NCI-H1092 treated with DMSO at 0.1 percent for 48 hours (cell line): ENCODE measurements at places on chromosomes 3 and 15.

DNA sequence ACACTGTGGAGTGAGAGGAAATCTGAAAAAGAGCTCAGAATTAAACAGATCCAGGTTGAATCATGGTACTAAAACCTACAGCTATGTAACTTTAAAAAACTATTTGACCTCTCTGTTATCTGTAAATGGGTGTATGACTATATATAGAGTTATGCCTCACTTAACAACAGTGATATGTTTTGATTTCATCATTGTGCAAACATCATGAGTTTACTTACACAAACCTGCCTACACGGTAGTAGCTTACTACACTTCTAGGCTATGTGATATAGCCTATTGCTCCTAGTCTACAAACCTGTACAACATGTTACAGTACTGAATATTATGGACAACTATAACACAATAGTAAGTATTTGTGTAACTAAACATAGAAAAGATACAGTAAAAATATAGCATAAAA, 191.6 kb upstream of the MEIS2 start:
- DNase-seq, result no peak

- no peak for DNase-seq
These were observed 461.5 kb downstream of the TUSC7 start for GRCh38 chr3:117171124-117171523.

DNA sequence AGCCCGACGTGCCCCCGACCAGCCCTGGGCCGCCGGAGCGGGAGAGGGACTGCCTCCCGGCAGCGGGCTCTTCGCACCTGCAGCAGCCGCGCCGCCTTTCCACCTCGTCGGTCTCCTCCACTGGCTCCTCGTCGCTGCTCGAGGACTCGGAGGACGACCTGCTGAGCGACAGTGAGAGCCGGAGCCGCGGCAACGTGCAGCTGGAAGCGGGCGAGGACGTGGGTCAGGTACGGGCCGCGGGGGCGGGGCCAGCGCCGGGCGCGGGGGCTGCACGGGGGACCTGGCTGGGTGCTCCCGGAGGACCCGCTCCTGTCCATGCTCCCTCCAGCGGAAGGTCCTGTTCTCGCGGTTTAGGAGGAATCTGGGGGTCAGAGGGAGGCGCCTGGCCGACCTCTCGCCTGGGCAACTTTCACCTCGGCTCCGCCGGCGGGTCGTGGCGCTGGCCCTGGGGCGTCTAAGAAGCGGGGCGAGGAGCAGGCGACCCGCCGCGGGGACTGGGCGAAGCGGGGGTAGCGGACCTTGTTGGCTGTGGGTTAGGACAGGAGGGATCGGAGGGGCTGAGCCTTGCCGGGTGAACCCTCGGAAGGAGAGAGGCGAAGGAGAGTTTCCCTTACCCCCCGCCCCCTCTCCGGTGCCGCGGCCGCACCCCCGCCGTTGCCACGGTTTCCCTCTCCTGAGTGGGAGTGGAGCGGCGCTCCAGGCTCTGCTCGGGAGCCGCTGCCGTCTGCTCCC, 682 bp downstream of the ITPKA start:
- peak; percentile 19 for DNase-seq

GRCh38 chr15:64443747-64444621, 16.4 kb upstream of the ZNF609 start:
- no peak for DNase-seq

GRCh38 chr15:92930054-92930621, 30.0 kb downstream of the CHD2 start:
- no peak for DNase-seq

DNA sequence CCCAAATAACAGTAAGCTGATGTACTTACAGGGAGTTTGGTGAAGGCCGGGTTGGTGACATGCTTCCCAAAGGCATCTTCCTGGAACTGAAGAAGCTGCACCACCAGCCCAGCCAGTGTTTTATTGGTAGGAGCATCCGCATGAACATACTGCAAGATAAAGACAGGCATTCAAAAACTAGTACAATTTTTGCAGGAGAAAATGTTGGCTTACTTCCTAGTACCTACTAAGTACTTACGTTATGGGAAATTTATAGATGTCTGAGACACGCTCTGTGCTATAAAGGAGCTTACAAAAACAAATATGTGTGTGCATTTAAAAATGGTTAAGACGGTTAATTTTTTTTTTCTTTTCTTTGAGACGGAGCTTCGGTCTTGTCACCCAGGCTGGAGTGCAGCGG, 8.9 kb downstream of the SMARCC1 start:
- no peak for DNase-seq

- DNase-seq, result no peak
These were observed 559.9 kb upstream of the MCTP2 start for GRCh38 chr15:93671387-93671943.

DNA sequence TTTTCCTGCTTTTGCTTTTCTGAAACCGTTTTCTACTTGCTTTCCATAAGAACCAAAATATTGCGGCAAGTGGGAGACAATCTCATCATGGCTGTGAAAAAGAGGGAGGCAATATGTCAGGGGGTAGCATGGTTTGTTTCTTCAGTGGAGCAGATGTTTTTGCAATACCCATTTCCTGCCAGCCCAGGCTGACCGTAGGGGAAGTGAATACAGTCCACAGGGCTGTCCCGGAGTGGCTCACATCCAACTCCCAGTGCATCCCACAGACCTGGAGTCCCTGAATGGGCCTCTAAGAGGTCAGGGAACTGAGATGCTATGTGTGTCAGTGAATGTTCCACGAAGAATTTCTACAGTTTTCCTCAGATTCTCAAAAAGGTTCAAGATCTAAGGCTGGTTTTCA, 69.6 kb downstream of the EPHB1 start:
- DNase-seq, result no peak

- DNase-seq, result no peak
These were observed 8.3 kb upstream of the THSD4 start for GRCh38 chr15:71106802-71107500.

DNA sequence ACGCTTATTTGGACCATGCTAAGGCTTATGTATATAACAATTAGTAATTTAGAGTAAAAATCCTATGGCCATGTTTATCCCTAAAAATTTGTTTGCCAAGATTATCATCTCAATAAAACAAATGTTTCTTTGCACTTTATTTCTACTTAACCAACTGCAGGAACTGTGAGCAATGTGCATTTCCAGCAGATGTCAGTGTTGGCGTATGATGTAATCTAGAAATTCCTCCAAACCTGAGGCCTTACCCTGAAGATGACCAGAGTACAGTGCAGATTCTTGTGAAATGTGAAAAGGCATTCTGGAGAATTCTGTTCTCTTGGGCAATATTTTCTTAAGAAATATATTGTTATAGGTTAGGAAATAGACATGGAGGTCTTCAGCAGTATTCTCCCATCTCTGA, 205.9 kb downstream of the MBNL1 start:
- peak; percentile 14 for DNase-seq
